C1 segment of cervical spinal cord (tissue), 14 donors: ENCODE measurements at places on chromosomes 3 and 15.

DNA sequence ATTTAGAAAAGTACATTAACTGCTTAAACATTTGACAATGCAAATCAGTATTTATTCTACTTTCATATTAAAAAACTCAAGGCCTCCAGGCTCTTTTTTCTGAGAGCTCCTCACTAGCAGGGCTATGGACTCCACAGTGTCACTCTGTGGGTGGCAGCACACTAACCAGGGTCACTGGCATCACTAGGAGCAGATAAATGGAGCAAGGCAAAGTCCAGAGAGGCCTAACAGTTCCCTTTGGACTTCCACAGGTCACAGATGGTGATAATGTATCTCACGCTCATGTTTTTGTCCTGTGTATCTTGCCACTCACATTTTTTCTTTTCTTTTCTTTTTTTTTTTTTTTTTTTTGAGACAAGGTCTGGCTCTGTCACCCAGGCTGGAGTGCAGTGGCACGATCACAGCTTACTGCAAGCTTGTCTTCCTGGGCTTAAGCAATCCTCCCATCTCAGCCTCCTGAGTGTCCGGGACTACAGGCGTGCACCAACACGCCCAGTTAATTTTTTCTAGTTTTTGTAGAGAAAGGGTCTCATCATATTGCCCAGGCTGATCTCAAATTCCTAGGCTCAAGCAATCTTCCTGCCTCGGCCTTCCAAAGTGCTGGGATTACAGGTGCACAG lies 7.8 kb downstream of the SPG21 start:
- DNase-seq = no peak

- DNase-seq = no peak
These were observed 63.5 kb downstream of the CHRD start for GRCh38 chr3:184443364-184443763.

GRCh38 chr3:126903521-126903920 lies 79.4 kb upstream of the PLXNA1 start:
- DNase-seq = no peak

DNA sequence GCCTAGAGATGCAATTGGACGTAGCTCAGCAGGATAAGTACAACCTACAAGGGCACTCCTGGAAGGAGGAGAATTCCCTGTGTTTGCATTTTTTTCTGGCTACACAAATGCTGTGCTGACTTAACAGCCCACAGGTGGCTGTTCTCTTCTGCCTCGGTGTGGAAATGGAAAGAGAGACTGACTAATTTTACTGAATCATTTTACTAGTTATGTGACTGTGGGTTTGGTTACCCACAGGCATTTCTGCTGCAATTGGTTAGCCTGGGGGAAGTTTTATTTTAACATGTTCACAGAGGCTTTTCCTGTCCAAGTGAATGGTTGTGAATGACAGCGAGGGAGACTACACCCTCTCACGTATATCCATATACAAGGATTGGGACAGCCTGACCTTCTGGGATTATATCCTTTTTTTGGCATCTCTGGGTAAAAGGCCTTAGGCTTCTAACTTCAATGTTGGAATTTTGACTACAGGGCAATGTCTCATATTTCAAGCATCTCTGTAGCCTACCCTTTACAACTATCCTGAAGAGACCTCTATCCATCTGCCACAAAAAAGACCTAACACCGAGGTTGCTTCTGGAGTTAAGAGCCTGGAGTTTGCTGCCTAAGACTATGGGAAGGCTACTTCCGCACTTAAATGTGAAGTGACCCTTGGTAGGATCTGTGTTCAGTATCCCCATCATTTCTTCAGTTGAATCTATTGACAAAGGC lies 67.2 kb upstream of the TP63 start:
- DNase-seq = no peak

DNA sequence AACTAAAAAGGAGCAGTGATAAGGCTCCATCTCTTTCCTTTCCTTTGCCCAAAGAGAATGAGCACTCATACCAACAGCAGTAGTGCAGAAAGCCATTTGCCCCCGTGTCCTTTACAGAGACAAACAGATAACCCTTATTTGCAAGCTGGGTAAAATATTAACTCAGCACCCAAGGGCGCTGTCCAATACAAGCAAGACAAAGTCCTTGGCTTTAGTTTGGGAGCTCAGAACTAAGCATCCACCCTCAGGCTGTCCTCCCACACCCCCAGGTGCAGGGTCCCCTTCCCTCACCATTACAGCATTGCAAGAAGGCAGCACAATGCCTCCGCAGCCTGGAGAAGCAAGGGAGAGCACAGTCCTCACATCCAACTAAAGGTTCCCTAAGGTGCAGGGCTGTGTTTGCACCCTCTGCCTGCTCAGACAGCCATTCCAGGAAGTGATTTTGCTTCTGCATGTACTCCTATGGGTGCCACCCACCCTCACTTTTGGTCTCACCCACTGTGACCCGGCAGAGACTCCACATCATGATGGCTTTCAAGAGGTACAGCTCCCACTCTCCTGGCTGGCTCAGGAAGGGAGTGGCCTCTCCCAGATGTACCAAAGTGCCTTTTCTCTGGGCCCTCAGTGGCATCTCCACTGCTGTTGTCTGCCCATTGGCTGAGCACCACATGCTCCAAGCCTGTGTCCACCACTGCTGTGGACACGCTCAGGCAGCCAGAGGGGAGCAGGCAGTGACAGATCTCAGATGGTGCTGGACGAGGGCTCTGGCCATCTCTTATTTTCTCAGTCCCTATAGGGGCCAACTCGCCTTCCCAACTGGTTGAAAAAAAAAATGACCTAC lies 34.1 kb upstream of the HES1 start:
- no peak for DNase-seq
